ENCODE measurements at places on chromosomes 6 and 20. TPM values are rescaled to one million over a fixed set of nuclear protein-coding genes. Genes with fewer than 3 reads are reported as not detected.

DNA sequence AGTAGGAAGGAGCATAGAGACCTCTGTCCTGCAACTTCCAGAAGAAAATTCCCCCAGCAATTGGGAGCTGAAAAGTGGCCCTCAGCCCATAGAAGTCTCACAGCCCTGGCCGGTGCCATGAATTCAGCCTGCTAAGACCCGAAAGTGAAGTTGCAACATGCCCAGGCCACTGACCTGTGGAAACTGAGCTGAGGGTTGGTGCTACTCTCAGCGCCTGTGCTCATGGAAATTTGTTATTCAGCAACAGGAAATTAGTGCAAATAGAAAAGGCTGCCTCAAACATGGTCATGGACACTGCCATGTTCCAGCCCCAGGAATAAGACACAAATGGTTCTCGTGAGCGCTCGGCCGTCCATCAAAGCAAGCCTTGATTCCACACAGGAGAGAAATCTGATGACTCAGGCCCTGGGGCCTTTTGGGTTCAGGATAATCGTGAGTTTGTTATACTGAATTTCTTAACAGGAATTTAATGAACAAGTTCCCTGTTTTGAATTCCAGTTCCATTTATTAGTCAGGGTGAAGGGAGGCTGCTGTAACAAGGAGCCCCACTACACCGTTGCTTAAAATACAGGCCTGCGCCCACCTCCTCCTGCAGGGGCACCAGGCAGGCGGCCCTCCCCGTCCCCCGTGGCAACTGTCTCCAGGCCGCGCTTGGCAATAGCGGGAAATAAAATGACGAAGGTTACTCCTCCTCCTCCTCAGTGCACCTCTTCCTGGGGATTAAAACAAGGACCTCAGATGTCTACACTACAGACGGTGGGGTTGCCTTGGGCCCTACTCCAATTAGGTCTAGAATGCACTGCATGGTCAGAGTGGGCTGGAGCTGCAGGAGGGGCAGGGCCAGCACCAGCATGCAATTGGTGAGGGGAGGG is 152.9 kb downstream of the ERMARD start:
- DNase-seq = no peak

GRCh38 chr6:132067286-132067685 is 116.1 kb upstream of the CCN2 start:
- DNase-seq = no peak

DNA sequence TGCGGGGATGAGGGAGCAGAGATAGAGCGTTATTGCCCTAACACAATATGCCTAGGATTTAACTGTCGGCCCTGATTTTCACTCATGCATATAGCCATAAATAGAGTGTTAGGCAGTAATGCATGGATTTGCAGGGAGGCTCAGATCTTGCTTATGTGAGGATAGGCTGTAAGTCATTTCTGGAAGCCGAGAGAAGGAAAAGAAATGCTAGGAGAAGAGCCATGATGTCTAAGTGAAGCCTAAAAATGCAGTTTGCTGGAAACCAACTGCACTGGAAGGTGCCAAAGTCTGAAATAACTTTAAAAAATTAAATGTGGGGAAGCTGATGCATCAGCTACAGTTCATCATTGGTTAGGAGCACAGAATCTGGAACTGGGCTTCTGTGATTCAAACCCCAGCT is 54.3 kb downstream of the ADTRP start:
- DNase-seq = no peak

GRCh38 chr6:153564803-153565202 is 433.7 kb upstream of the RGS17 start:
- no peak for DNase-seq

DNA sequence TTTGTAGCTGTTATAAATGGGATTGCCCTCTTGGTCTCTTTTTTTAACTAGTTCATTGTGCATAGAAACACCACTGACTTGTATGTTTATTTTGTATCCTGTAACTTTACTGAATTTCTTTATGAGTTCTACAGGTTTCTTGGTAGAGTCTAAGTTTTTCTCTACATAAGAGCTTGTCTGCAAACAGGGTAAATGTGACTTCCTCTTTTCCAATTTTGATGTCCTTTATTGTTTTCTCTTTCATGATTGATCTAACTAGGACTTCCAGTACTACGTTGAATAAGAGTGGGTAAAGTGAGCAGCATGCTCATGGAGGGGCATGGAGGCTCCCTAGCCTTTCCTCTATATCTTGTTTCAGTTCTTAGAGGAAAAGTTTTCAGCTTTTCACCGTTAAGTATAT is 3.0 kb upstream of the WFDC10A start:
- DNase-seq = no peak

DNA sequence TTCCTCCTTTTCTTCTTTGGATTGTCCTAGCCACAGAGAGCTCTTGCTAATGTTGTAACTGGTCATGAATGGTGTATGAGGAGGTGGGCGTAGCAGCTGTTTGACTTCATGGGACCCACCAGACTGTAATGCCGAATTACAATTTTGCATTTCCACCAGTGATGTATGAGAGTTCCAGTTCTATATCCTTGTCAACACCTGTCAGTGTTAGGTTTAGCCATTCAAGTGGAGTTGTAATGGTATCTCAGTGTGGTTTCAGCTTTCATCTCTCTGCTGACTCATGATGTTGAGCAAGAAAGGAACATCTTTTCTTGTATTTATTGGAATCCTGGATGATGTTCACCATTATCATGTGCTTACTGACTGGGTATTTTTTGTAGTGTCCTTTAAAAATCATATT is 5.1 kb downstream of the IGF2R start:
- DNase-seq = no peak

GRCh38 chr6:34476921-34477320 is 11.0 kb downstream of the PACSIN1 start:
- DNase-seq = no peak

Gene ASIP
- total RNA-seq = not detected

Gene VARS1
- 75.3 TPM for total RNA-seq
